ENCODE measurements at places on chromosomes 4 and X. TPM values are rescaled to one million over a fixed set of nuclear protein-coding genes. Genes with fewer than 3 reads are reported as not detected.
A peak's percentile ranks its signal among the peaks of the same experiment; 100 is the strongest.

- DNase-seq: no peak
These were observed 8.3 kb downstream of the S100G start for GRCh38 chrX:16658284-16658683.

- no peak for DNase-seq
These were observed 670 bp downstream of the PAPSS1 start for GRCh38 chr4:107719207-107719921.

- no peak for DNase-seq
These were observed 31.9 kb downstream of the BCORL1 start for GRCh38 chrX:130014356-130014755.

DNA sequence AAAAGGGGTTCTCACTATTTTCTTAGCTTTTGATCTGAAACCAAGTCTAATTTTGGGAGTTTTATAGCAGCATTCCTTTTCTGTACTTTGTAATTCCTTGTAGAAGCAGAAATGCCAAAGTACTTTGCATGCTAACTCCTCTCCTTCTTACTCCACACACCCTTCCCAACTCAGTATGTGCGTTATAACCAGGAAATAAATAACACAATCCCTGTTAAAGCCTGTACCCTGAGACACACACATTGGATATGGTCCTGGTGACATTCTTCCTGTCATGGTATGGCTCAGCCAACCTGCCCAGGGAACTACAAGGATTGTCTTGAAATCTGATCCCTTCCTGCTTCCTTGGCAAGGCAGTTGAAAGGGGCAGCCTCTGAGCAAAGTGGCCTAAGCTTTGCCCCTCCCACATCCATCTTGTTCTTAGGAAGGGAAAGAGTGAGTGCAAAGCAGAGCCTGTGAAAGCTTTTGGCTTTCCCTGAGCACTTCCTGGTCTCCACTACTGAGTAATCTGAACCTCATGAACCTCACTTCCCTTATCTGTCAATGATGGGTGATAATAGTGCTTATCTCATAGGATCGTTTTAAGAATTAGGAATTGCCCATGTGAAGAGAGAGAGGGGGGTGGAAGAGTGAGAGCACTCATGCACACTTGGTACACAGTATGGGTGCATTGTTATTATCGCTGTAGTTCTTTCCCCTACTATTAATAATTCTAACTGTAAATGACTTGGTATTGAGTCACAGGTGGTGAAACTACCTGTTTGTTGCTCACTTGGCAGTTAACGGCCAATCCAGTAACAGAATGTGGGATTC is 109.3 kb downstream of the AFF2 start:
- no peak for DNase-seq

GRCh38 chr4:8399298-8399697 is 41.2 kb downstream of the ACOX3 start:
- no peak for DNase-seq

- peak; percentile 15 for DNase-seq
These were observed 532 bp downstream of the ZNF827 start for GRCh38 chr4:145937971-145938611.

GRCh38 chrX:54043541-54044125 is 640 bp downstream of the PHF8 start:
- no peak for DNase-seq

DNA sequence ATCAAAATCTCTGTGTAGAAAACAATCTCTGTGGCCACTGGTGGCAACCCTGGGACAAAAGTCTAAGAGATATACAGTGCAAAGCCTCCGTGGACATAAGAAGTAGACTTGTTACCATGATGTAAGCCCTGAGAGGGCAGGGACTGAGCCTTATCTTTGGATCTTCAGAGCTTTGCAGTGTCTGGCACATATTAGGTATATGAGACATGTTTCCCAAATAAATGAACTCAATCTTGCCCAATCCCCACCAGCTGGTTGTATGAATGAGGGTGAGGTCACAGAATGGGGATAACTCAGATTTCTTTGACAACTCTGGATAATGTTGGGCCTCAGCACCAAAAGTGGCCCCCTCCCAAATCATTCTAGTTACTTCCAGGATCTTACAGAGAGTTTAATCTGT is 511.4 kb upstream of the DIPK2B start:
- no peak for DNase-seq

- DNase-seq: no peak
These were observed 458.8 kb upstream of the LCORL start for GRCh38 chr4:18480342-18480741.

DNA sequence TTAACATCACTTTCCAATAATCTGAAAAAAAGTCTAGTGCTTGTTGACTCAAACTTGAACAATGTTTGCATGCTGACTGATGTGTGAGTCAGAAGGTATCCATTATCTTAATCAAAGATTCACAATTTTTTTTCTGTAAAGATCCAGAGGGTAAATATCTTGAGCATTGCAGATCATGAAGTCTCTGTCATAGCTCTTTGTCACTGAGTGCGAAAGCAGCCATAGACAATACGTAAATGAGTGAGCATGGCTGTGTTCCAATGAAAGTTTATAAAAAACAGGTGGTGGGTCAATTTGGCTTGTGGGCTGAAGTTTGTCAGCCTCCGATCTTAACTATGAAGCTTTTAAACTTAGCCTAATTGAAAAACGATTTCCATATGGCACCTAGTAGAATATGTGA is 37.7 kb downstream of the NHS start:
- DNase-seq: peak; percentile 63

DNA sequence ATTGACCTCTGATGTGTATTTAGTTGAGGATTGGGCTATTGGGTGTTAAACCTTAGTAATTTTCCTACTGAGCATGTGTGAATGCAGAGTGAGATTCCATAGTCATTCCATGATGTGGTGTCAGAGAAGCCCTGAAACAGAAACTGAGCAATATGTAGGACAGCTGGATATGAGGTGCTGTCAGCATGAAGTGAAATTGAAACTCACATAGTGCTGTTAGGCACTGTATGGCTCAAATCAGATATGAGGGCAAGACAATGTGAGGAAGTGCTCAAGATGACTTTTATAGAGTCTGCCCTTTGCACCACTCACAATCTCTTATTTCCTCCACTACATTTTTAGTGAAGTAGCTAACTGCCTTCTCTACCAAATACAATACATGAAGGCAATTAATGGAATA is 188.3 kb downstream of the SH3BGRL start:
- DNase-seq: no peak

DNA sequence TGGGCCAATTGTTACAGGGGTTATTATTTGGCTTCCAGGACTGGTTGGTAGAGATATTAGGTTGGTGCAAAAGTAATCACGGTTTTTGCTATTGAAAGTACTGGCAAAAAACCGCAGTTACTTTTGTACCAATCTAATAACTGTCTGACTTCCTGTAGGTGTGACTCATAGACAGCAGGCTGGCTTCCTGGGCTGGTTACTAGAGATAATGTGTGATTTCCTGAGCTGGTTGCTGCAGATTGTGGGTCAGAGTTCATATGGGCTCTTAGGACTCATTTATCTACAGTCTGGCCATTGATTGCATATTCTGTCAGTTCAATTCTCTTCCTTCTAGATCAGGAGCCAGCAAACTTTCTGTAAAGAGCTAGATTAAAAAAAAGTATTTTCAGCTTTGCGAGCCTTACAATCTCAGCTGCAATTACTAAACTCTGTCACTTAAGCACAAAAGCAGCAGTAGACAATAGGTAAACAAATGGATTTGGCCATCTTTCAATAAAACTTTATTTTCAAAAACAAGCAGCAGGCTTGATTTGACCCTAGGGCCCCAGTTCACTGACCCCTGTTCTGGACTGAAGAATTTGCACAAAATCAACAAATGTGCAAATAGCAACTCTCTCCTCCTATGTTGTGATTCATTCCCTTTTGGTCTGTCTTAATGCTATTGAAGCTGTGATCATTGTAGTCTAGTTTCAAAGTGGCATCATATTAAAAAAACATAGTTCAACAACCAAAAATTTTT is 50.8 kb upstream of the BOD1L1 start:
- DNase-seq: no peak

DNA sequence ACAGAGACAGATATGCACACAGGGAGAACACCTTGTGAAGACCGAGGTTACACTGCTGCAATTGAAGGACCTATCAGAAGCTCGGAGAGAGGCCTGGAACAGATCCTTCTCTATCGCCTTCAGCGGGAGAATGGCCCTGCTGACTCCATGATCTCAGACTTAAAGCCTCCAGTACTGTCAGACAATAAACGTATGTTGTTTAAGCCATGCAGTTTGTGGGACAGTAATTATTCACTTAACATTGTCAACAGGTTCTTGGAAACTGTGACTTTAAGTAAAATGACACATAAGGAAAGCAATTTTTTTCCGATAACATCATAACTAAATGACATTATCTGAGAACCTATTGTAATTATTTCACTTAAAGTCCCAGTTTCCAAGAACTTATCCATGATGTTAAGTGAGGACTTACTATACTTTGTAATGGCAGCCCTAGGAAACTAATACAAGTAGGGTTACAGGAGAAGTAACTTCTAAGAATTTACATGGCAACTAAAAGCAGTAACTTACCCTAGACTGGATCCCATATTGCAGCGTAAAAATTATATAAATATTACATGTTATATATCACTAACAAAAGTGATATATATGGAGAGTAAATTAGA is 180.8 kb upstream of the MAB21L2 start:
- DNase-seq: no peak

- DNase-seq: no peak
These were observed 819.8 kb downstream of the CCSER1 start for GRCh38 chr4:90946945-90947344.

- no peak for DNase-seq
These were observed 231.5 kb downstream of the PCDH18 start for GRCh38 chr4:137300776-137301175.

DNA sequence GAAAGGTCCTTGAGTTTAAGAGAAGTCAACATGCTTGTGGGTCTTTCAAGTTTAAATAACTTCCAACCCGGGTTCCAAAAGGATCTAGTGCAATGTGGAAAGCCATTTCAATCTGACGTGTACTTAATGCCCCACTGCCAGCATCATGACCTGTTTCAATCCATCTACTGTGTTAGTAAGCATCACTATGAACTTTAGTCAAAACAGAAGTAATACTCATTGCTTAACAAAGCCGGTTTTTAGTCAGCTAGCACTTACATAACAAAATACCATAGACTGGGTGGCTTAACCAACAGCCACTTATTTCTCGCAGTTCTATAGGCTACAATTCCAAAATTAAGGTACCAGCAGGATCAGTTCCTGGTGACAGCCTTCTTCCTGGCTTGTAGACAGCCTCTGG is 677.5 kb downstream of the DMD start:
- no peak for DNase-seq

DNA sequence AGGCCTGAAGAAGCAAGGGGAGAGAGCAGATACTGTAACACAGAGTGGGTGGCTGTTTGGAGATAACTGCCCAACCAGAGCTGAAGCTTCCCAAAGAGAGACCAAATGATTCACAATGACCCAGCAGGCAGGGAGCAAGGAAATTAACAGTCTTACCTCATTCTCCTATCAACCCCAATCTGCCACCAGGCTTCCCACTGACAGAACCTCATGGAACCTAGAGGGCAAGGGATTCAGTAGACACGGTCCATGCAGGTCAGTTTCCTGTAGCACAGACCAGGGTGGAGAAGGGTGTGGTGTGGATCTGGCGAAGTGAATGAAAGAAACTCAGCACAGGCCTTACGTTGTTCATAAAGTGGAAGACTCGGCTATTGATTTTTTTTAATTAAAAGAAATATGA is 60.7 kb upstream of the ALB start:
- no peak for DNase-seq

- DNase-seq: no peak
These were observed 1.0 kb upstream of the PLA2G12A start for GRCh38 chr4:109730619-109731545.

GRCh38 chrX:102985192-102985591 is 48.1 kb downstream of the RAB40AL start:
- DNase-seq: no peak

DNA sequence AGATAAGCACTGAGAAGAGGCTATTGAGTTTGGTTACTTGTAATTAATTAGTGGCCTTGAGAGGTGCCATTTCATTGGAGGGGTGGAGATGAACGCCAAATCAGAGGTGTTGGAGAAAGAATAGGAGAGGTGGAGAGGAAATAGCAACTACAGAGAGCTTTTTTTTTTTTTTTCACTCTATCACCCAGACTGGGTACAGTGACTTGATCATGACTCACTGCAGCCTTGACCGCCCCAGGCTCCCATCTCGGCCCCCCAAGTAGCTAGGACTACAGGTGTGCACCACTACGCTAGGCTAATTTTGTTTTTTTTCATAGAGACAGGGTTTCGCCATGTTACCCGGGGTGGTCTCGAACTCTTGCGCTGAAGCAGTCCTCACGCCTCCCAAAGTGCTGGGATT is 5.2 kb downstream of the NHS start:
- no peak for DNase-seq

DNA sequence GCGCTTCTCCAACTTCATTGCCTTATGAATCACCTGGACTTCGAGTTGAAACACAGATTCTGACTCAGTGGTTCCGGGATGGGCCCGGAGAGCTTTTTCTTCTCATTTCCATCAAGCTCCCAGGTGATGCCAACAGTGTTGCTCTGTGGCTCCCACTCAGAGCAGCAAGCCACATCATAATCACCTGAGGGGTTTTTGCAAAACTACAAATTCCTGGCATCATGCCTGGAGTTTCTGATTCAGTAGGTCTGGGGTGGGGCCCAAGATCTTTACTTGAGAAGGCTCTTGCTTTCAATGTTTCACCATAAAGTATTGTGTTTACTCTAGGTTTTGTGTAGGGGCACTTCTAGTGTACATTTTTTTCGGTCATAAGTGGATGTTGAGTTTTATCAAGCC is 7.0 kb downstream of the MTM1 start:
- peak; percentile 36 for DNase-seq

- no peak for DNase-seq
These were observed 178.2 kb downstream of the PTTG2 start for GRCh38 chr4:38138363-38138762.

- DNase-seq: no peak
These were observed 19.6 kb downstream of the TMEM31 start for GRCh38 chrX:103730147-103730795.

- DNase-seq: no peak
These were observed 19.3 kb downstream of the CCDC158 start for GRCh38 chr4:76401654-76402053.

- no peak for DNase-seq
These were observed 4.7 kb upstream of the NAA10 start for GRCh38 chrX:153939573-153939972.

DNA sequence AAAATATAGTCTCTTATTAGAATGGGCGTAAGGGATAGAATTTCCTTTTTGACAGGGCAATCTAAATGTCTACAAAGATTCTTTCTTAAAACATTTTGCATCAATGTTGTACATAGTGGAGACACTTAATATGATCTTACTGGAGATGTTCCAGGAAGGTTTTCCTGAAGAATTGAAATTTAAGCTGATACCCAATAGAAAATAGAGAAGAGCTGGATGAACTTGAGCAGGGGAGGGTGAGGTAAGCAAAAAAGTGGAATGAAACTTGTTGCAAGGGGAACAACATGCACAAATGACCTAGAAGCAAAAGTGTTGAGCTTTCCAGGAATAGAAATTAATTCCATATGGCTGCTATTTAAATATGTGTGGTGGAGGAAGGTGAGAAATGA is 19.7 kb downstream of the SLAIN2 start:
- no peak for DNase-seq

Gene SHOX
- polyA plus RNA-seq: not detected

Gene RPGR
- 8.1 TPM for polyA plus RNA-seq

Gene SPANXB1
- polyA plus RNA-seq: 3.6 TPM

Gene PLS3
- 305 TPM for polyA plus RNA-seq

Gene ITM2A
- polyA plus RNA-seq: not detected

Gene CPZ
- polyA plus RNA-seq: 0.21 TPM

Gene NLRP2B
- not detected for polyA plus RNA-seq

Gene PALLD
- polyA plus RNA-seq: 134 TPM

Gene SSX5
- not detected for polyA plus RNA-seq

Gene ZCCHC18
- polyA plus RNA-seq: 0.22 TPM

Gene CLNK
- polyA plus RNA-seq: not detected

Gene NKX6-1
- 0.24 TPM for polyA plus RNA-seq

Gene ODAM
- not detected for polyA plus RNA-seq

Measured in A549 (cell line).